ENCODE measurements at places on chromosomes 4 and X.

- DNase-seq: no peak
Measured at GRCh38 chr4:32030406-32030805, 1310.2 kb downstream of the PCDH7 start.

DNA sequence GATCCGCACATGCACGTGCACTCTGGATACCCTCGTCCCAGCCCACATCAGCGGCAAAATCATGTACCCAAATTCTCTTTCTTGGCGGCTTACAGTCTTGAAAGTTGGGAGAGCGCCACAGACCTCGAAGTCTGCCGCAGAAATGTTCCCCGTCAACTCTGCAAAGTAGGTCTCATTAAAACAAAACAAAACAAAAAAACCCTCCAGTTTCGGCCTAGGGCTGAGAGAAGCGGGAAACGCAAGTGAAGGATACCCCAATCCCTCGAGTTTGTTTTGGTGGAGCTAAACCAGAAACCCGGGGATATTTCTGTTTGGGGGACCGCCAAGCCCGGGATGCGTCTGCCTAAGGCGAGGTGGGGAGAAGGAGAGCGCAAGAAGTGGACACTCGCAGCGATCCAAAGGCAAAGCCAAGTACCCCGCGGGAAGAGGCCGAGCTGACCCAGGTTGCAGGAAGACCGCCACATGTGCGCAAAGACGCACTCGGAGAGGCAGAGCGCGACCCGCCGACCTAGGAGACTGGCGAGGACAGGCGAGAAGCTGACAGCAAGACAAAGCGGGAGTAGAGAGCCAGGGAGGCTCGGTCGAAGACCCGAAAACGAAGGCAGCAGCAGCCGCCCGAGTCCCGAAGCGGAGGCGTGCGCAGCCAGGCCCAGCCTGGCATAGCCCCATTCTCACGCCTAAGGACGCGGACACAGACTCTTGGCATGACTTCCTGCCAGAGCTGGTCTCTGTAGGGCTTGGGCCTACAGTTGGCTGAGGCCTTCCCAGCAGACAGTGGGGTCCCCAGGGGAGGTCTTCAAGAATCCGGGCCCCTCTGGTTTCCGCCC lies 49.6 kb upstream of the BCOR start:
- DNase-seq: no peak

GRCh38 chrX:132710656-132711155 lies 221.9 kb upstream of the MBNL3 start:
- no peak for DNase-seq

DNA sequence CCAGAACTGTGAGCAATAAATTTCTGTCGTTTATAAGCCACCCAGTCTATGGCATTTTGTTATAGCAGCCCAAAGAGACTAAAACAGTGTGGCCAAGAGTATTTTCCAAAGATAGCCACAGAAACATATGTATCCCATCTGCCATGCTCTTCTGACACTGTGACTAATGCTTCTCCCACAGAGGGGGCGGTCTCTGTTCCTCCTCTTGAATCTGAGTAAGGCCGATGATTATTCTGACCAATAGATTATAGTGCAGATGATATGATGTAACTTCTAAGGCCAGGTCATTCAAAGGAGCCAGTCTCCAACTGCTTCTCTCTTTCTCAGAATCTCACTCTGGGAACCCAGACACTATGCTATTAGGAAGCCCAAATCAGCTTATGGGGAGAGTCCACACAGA lies 570.7 kb downstream of the BCOR start:
- no peak for DNase-seq

DNA sequence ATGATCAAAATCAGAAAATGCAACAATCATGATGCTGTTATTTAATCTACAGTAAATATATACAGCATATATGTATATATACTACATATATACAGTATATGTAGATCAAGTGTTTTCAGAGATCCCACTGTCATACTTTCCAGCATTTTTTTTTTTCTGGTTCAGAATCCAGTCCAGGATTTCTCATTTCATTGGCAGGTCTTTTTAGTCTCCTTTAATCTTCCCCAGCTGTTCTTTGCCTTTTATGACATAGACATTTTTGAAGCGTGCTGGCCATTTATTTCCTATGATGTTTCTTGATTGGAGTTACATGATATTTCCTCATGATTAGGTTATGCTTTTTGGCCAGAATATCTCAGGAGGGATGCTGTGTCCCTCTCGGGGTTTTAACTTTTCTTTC lies 92.0 kb upstream of the TLR2 start:
- no peak for DNase-seq

DNA sequence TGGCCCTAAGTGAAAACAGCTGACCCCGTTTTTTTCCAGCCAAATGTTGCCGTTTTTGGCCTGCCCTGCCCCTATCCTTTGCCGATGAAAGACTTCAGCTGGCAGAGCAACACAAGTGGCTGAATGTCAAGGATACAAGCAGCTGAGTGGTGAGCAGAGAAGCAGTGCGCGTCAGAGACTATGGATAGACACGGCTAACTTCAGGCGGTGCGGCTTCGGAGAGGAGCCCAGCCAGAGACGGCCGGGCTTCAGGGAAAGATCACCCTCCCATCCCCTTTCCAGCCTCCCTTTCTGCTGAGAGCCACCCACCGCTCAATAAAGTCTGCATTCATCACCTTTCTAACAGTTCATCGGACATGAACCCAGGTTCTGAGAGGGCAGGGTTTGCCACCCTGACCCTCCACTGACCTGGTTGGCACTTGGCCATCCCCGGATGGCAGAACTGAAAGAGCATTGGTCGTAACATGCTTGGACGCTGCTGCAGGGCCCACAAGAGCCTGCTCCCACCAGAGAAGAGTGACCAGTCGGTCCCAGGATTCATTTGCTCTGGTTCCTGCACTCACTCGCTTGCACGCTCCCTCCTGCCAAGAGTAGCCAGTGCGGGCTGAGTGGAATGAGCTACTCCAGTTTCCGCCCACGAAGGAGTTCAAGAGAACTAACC lies 125.8 kb downstream of the PPEF1 start:
- DNase-seq: peak; percentile 58

- peak; percentile 64 for DNase-seq
Measured at GRCh38 chrX:40734971-40735324, 394 bp downstream of the MED14 start.

GRCh38 chr4:40317916-40318658 lies 17.0 kb upstream of the CHRNA9 start:
- DNase-seq: no peak

- no peak for DNase-seq
Measured at GRCh38 chrX:103730147-103730795, 19.6 kb downstream of the TMEM31 start.

GRCh38 chrX:39605866-39606265 lies 491.9 kb downstream of the BCOR start:
- DNase-seq: no peak

DNA sequence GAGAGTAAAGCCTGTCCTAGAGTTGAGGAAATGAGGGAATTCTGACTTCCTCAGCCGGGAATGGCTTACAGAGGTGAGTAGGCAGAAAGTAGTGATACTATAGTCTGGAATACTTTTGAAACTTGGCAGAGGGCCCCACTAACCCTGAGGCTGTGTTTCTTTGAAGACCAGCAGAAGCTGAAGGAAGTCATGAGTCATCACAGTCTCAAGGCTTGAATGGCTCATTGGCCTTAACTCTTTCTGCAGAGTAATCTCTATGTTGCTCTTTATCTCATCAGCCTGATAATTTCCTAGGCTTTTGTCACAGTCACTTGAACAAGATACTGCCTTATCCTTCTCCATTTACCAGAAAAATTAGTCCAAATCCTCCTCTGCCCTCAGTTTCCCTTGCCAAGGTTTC lies 80.8 kb downstream of the ANKRD50 start:
- DNase-seq: no peak

DNA sequence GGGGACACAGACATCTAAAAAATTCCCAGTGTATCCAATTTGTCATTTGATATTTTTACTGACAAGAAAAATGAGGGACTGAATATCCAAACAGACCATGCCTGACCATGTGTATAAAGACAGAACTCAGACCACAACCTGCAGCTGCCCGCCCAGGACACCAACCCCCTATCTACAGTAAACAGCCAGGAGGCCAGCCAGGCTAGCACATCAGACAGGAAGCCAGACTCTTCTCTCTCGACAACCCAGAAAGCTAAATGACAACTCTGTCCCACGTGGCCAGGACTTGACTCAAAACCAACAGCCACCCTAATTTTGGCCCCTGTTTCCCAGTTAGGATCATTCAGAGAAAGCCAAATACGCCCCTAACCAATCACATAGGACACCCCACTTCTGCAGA lies 15.1 kb downstream of the AFAP1 start:
- peak; percentile 45 for DNase-seq

GRCh38 chr4:158636619-158637018 lies 35.1 kb downstream of the C4orf46 start:
- no peak for DNase-seq

DNA sequence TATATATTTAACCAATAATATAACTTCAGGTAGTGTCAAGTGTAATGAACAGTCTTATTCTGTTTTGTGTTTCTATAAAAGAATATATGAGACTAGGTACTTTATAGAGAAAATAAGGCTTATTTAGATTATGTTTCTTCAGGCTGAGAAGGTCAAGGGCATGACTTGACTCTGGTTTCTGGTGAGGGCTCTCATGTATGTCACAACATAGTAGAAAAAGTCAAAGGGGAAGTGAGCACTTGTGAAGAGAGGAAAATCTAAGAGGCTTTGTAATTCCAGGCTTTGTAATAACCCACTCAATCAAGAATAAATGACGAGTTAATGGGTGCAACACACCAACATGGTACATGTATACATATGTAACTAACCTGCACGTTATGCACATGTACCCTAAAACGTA lies 27.6 kb downstream of the PRR32 start:
- DNase-seq: no peak

- no peak for DNase-seq
Measured at GRCh38 chr4:43709443-43709842, 739.2 kb downstream of the KCTD8 start.

DNA sequence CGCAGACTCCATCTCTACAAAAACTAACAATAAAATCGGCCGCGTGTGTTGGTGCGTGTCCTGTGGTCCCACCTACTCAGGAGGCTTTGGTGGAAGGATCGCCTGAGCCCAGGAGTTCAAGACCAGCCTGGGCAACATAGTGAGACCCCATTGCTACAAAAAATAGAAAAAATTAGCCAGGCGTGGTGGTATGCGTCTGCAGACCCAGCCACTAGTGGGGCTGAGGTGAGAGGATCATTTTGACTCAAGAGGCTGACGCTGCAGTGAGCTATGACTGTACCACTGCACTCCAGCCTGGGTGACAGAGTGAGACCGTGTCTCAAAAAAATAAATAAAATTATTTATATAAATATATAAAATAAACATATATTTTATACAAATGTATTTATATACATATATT lies 22.3 kb downstream of the ASMTL start:
- no peak for DNase-seq

DNA sequence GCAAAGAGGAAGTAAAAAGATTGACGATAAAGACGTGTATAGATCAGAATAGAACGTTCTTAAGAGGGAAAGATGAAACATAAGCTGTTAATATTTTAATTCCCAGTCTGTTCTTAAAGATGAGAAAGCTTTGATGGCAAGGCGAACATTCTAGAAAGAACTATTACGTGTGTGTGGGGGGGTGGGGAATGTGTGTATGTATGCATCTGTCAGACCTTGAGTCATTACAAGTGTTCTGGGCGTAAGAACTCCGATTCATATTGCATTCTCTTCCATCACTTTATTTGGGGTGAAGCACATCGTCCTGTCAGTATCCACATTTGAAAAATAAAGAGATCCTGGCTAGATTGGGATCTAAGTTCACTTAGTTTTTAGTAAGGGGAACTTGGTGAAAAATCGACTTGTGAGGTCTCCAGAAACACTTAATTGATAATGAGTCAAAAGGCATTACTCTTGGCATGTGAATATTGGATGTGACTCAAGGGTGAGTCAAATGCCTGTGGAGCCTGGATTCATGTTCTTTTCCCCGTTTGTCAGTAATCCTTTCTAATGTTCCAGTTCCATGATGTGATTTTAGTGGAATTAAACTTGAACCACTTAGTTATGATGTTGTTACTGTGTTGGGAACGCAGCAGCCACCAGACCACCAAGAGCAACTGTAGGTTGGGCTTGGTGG lies 3.1 kb downstream of the SMS start:
- no peak for DNase-seq

- DNase-seq: no peak
Measured at GRCh38 chrX:17859609-17860178, 1.4 kb downstream of the RAI2 start.

DNA sequence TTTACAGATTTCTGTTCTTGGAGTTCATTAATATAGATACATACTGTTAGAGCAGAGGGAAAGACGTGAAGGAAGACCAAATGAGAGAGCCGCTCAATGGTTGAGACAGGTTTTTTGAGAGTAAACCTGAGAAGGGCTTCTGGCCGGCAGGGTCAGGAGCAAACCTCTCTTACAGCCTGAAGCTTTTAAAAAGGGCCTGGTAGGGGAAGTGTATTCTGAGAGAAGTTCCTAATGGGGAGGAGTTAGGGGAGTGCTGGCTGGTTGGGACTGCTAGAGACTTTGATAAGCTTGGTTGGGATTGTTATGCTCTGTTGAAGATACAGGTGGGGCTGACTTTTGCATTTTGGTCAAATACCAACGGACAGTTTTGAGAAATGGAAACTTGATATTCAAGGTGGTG lies 186.8 kb upstream of the PABPC4L start:
- DNase-seq: no peak

DNA sequence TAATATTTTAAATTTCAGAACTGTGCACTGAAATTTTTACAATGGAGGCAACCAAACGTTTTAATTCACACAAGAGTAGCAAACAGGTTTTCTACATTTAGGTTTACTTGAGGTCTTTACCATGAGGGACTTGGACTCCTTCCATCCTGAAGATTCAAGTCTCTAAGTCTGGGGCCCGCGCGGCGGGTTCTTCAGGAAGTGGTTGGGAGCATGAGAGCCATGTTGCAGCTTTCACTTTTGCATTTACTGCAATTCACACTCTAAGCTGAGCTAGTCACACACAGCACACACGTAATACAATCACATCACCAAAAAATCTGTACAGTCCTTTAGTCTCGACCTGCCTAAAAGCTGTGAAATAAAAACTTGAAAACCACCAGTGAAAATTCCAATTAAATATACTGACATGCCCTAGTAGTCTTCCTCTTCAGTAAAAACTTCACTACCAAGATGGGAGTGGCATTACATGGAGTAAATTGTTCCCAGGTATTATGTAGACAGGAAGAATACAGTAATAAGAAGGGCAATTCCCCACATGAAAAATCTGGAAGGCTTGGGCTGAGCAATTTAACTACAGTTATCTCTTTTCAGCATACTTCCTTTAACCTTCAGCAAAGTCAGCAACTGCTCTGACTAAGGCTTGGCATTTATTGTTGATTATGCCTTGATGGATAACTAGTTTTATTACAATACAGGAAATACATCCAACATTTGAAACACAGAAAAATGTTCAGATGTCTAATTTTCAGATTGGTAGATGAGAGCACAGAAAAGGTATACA lies 571.1 kb upstream of the DIPK2B start:
- no peak for DNase-seq

GRCh38 chr4:112933790-112934189 lies 115.7 kb upstream of the ANK2 start:
- no peak for DNase-seq

GRCh38 chr4:184313702-184314659 lies 96.3 kb upstream of the ENPP6 start:
- no peak for DNase-seq
